ENCODE measurements at places on chromosomes 6 and 20.

DNA sequence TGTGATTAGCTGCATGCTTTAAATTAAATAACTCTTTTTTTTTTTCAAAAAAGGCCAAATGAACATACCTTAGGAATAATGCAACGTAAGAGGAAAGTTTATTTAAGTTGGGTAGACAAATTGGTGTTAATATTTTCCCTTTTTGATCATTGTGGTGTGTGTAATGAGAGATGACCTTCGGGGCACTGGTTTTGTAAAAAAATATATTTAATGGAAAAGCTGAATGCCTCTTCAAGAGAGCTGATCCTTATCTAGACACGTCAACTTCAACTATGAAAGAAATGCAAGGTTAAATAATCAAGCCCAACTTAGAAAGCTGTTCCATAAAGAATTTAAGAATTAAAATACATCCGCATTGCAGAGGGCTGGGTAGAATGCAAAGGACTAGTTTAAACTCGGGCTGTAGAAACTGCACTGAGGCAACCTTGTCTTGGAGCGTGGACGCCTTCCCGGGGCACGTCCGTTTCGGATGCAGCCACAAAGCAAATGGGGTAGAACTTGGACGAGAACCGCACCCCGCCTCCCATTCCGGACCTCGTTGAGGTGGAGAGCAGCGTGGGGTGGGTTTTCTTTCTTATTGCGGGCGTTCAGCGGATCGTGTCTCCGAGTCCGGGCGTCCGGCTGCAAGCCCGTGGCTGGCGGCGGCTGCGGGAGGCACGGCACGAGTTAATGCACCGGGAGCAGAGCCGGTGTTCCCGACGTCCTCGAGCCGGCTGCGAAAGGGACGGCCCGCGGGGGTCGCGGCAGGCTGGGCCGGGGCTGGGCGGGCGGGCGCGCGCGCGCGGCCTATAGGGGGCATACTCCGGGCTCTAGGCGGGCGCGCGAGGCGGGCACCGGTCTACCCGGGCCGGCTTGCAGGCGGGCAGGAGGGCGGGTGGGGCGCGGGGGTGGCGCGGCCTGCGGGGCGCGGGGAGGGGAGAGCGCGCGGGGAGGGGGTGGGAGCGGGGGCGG, 1.9 kb downstream of the JARID2 start:
- DNase-seq: no peak

DNA sequence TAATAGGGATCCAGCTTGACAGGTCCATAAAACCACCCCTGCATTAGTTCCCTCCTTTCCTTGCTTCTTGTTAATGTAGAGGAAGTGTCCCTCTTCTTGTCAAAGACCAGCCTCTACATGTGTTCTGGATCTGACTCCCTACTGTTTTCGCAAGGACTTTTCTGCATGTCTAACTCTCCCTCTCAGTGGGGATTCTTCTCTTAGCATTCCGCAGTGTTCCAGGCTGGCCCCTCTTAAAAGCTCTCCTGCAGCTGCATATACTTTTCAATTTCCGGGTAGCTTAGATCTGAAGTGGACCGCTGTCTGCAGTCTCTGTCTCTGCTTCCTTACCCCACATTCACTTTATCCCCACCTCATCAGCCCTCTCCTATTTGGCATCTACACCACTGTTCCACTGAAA, 96.1 kb upstream of the MAN1A1 start:
- DNase-seq: no peak

GRCh38 chr6:28988536-28989311, 16.4 kb downstream of the ZNF311 start:
- DNase-seq: peak; percentile 92

- DNase-seq: peak; percentile 61
Observed at GRCh38 chr6:11043378-11043960, 636 bp downstream of the ELOVL2 start.

DNA sequence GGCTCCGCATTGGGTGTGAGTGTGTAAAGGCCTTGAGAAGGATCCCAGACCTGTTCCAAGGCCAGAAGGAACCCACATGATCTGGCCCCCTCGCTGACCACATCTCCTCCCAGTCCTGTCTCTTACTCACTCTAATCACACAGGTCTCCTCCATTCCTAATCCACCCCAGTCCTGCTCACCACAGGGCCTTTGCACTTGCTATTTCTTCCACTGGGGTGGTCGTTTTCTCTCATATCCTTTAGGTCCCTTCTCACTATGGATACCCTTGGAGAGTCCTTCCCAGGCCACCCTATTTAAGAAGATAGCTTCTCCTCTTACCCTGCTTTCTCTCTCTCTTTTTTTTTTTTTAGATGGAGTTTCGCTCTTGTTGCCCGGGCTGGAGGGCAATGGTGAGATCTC, 65.7 kb downstream of the CD40 start:
- DNase-seq: no peak
